ENCODE measurements at places on chromosomes 4 and X.

- DNase-seq = no peak
These were observed 82.1 kb downstream of the BCOR start for GRCh38 chrX:40015693-40016092.

GRCh38 chrX:69207216-69207615 lies 42.0 kb upstream of the PJA1 start:
- DNase-seq = no peak

DNA sequence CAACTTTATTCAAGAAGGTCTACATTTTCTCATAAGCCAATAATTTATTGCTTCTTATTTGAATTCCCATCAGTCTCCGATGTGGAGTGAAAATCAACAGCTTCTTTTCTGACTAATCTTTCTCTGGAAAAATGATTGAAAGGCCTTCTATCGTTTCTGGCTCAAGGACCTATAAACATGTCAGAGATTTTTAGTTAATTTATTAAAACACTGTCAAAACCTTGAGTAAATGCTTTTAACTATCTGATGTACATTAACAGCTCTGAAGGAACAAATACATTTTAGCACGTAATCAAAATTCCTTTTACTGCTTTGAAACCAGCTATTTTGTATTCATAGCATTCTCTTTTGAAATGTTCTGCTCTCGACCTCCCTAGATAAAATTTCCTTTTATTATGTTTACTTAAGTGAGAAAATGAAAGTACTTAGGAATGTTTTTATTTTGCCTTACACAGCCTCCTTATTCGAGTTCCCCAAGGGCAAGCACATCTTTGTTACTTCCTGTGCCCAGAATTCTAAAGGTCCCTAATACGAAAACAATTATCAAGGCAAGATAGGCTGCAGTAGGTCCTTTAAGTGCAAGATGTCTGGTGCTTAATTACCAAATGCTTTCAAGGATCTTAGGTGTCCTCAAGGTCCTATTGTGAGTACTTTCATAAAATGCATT lies 3.1 kb upstream of the ZFX start:
- DNase-seq = no peak

- no peak for DNase-seq
These were observed 128.0 kb downstream of the SNCA start for GRCh38 chr4:89708903-89709421.

GRCh38 chrX:50072110-50072509 lies 128.7 kb downstream of the AKAP4 start:
- no peak for DNase-seq

DNA sequence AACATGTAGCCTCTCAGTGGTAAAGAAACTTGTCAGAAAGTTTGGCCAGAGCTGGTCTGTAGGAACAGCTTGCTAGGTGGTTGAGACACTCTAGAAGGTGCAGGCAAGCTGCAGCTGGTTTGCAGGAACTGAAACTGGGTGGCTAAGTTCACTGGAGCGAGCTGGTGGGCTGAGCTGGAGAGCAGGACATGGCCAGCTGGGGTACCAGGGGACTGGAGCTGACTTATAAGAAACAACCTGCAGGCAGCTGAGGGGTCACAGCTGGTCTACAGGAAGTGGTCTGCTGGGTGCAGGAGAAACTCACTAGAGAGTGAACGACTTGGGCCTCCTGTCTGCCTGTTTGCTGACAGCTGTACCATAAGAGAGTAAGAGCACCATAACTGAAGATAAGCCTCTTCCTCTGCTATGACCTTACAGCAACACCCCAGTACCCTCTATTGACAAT lies 157.1 kb upstream of the LNX1 start:
- DNase-seq = no peak

- no peak for DNase-seq
These were observed 49.6 kb downstream of the ABLIM2 start for GRCh38 chr4:8108991-8109390.

DNA sequence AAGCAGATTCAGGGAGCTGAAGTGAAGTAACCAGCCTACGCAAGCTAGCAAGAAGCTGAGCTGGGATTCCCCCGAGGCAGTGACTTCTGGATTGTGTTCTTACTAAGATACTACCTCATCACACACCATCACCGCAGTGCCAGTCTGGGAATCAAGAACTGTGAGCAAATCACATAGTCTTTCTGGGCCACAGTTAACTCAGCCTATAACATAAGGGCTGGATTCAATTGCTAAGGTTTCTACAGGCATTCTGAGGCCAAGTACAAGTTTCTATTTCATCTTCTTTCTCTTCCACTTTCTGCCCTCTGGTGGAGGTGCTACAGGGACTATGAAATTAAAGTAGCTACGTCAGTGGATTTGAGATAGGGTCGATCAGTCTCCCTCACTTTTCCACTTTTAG lies 1.4 kb upstream of the CORIN start:
- no peak for DNase-seq

Data from sigmoid colon (tissue), 7 donors.